Activated B cell treated with CpG ODN at 0.5 μM for 24 hours (primary cell): ENCODE measurements at places on chromosomes 4 and X. TPM values are rescaled to one million over a fixed set of nuclear protein-coding genes. Genes with fewer than 3 reads are reported as not detected.

Gene FAT1
- not detected in 2 replicates for total RNA-seq

- H3K27ac ChIP-seq: no peak overlapping the region
- H3K4me3 ChIP-seq: no peak overlapping the region
- DNase-seq: no peak
- H3K36me3 ChIP-seq: no peaks in the 10 kb centered on the region
Observed at GRCh38 chr4:147779451-147779850, 47.6 kb downstream of the ARHGAP10 start.

GRCh38 chr4:120703908-120704307, 218.6 kb downstream of the PRDM5 start:
- H3K27me3 ChIP-seq: no peaks in the 10 kb centered on the region
- no peak overlapping the region for H3K27ac ChIP-seq
- DNase-seq: no peak
- H3K4me3 ChIP-seq: no peak overlapping the region
- H3K36me3 ChIP-seq: no peaks in the 10 kb centered on the region

GRCh38 chr4:115126491-115126890, 13.1 kb upstream of the NDST4 start:
- H3K27ac ChIP-seq: no peak overlapping the region
- H3K4me1 ChIP-seq: no peaks in the 10 kb centered on the region
- no peak for DNase-seq
- no peak overlapping the region for H3K4me3 ChIP-seq

- H3K27me3 ChIP-seq: peaks cover 10% of the 10 kb centered on the region
- no peak overlapping the region for H3K27ac ChIP-seq
- H3K4me3 ChIP-seq: no peak overlapping the region
- H3K36me3 ChIP-seq: peaks cover 1% of the 10 kb centered on the region
- no peak for DNase-seq
Observed at GRCh38 chr4:139951021-139951420, 203.0 kb downstream of the MAML3 start.
